Activated CD4-positive, alpha-beta T cell treated with anti-CD3 and anti-CD28 coated beads, Interleukin-2, amount 50 U/mL, for 48 hours (primary cell): ENCODE measurements at places on chromosomes 16 and 17.

- DNase-seq, result no peak
Observed at GRCh38 chr17:41419716-41420115, 4.7 kb downstream of the KRT37 start.

DNA sequence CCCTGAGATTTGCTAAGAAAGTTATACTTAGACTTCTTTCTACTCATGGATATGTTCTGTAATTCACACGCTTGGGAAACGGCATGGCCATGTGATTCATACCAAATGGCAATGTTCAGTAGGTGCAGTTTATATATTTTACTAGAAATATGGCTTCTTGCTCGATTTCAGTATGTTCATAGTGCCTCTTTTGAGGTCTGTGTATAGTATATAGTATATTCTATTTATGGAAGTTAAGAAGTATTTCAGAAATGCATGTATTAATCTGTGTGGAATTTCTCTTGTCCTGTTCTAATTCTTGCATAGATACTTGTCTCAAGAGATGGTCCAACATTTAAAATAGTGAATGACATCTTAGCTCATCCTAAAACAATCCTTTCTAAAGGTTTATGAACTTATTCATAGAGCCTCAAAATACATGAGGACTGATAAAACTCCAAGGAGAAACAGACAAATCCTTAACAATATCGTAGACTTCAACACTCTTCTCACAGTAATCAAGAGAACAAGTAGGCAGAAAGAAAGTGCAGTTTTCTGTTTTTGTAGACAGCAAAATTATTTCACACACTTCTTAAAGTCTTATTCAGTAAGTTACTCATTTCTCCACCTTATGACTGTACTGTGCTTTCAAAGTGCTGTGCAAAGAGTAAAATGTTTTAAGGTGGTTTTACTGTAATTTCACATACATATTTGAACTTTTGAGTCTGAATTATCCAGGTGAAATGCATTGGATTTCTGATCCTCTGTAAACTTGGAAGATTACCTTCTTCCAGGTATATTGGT lies 11.1 kb downstream of the BPTF start:
- DNase-seq, result no peak

DNA sequence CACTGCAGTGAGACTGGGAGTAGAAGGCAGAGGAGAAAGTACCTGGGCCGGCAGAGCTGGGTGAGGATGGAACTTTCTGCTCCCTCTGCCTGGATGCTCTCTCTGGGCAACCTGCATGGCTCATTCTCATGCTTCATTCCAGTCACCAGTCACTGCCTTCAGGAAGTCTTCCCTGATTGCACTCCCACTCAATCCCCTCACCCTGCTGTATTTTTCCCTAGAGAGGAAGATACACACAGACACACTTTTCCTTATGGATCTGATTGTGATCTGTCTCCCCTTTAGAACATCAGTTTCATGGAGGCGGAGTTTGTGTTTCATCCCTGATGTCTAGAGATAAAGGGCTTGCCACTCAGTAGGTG lies 44.9 kb downstream of the MEAK7 start:
- no peak for DNase-seq

DNA sequence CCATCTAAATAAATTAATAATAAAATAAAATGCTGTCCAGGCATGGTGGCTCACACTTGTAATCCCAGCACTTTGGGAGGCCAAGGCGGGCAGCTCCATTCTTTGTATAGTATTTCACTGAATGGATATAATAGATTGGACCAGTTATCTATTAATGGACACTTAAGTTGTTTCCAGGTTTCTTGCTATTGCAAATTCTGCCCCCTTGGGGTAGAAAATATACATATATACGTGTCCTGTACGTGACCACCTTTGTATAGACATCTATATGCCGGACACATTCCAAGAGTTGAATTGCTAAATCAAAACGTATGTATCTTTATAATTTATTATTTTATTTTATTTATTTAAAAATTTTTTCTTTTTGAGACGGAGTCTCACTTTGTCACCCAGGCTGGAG lies 3.9 kb upstream of the EXOC7 start:
- no peak for DNase-seq

- DNase-seq, result no peak
Observed at GRCh38 chr16:74800216-74800871, 25.7 kb upstream of the FA2H start.

DNA sequence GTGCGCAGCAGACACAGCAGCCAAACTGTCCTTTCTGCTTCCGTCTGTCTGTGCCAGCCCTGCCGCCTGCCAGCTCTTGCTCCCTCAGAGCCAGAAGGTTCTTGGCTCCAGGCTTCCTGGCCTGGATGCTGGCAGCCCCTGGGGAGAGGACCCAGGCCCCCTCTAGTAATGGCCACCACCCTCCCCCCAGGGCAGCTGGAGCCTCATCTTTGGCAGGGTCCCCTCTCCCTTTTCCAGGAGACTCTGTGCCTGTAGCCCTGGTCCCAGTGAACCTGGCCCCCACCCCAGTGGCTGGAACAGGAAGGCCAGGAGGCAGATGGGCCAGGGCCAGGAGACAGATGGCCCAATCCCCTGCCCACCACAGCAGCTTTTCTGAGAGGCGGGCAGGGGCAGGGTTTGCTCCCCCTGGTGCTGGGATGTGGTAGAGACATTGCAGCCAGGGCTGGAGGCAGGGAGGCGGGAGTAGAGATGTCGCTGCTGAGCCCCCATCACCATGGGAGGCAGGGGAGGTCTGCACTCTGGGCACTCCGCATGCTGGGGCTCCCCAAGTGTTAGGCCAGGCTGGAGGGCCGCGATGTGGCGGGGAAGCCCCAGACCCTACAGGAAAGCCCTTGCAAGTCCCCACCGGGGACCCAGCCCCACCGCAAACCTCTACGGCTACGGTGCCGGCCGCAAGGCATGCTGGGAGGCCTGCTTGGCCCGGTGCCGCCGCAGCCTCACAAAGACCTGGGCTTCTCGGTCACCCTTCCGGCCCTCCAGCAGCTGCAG lies 16.7 kb downstream of the UNC13D start:
- peak; percentile 62 for DNase-seq

DNA sequence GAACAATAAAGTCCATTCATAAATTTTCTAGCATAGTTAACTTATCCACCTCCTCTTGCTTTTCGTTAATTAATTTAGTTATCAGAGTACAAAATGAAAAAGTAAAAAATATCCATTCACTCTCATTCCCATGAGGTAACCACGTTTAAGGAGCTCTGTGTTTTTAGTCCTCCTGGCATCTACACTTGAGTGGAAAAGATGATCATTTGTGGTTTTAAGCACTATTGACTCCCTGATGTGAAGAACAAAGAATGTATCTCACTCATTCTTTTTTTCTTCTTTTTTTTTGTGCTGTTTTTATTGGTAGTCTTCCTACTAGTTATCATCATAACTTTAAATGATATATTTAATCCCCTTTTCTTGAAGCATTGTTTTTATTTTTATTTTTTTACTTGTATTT lies 26.1 kb downstream of the QPRT start:
- no peak for DNase-seq

DNA sequence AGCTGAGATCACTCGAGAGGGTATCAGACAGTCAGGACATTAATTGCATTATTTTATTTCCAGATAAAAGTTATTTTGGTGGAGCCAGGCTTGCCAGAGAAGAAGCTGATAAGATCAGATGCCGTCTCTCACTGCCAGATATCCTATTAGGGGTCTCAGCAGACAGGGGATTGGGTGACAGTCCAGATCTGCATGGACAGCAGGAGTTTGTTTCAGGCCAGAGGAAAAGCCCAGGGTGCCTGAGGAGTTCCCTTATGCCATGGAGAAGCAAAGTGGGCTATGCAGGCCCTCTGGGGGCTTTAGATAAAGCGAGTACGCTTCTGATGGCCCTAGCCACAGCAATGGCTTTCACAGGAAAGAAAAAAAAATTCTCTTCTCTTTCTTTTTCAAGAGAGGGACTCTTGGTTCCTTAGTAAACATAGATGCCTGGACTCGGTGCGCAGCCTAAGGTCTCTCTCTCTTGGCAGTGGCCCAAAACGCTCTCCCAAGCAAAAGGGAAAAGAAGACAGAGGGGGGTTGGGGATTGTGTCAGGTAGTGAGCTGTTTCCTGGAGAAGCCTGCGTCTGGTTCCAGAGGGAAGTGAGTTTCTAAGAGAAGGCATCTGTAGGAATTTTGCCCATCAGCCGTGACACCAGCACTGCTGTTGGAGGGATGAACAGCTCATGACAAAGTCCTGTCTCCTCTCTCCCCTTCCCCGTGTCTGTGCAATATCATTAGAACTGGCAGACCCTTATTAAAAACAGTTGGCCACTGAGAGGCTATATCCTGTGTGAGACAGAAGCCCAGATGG lies 166.3 kb upstream of the FOXF1 start:
- no peak for DNase-seq

DNA sequence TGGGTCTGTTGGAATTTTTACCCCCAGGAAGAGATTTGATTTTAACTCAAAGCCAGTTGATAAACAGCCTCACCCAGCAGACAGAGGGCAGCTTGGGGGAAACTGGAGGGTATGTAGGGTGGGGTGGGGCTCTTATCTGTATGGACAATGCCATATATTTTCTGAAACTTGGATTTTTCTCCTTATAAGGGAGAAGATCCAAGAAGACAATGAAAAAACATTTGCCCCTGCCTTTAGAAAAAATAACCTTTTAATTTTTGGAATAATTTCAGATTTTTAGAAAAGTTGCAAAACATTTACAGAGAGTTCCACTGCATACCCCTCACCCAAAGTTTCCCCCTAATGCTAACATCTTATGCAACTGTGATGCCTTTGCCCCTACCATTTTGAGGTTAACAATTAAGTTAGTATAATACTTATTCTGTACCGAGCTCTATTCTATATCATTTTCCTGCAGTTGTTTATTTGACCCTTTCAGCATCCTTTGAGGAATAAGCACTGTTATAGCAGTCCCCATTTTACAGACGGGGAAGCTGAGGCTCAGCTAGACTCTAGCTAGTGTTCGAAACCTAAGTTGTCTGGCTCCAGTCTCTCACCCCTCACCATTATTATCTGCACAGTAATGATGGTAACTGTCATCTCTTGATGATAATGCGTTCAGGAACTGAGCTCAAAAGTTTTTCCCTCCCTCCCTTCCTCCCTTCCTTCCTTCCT lies 66.4 kb downstream of the PRKCB start:
- no peak for DNase-seq

- peak; percentile 5 for DNase-seq
Observed at GRCh38 chr17:16286947-16287562, 66.2 kb downstream of the CENPV start.
